SJCRH30 (cell line): ENCODE measurements at places on chromosomes 5 and 9. TPM values are rescaled to one million over a fixed set of nuclear protein-coding genes. Genes with fewer than 3 reads are reported as not detected.
A peak's percentile ranks its signal among the peaks of the same experiment; 100 is the strongest.

- DNase-seq = no peak
- H3K27me3 ChIP-seq = no peaks in the 10 kb centered on the region
- H3K4me1 ChIP-seq = no peaks in the 10 kb centered on the region
- H3K36me3 ChIP-seq = no peaks in the 10 kb centered on the region
- no peak overlapping the region for H3K4me3 ChIP-seq
Measured at GRCh38 chr5:37916525-37916924, 76.7 kb upstream of the GDNF start.

DNA sequence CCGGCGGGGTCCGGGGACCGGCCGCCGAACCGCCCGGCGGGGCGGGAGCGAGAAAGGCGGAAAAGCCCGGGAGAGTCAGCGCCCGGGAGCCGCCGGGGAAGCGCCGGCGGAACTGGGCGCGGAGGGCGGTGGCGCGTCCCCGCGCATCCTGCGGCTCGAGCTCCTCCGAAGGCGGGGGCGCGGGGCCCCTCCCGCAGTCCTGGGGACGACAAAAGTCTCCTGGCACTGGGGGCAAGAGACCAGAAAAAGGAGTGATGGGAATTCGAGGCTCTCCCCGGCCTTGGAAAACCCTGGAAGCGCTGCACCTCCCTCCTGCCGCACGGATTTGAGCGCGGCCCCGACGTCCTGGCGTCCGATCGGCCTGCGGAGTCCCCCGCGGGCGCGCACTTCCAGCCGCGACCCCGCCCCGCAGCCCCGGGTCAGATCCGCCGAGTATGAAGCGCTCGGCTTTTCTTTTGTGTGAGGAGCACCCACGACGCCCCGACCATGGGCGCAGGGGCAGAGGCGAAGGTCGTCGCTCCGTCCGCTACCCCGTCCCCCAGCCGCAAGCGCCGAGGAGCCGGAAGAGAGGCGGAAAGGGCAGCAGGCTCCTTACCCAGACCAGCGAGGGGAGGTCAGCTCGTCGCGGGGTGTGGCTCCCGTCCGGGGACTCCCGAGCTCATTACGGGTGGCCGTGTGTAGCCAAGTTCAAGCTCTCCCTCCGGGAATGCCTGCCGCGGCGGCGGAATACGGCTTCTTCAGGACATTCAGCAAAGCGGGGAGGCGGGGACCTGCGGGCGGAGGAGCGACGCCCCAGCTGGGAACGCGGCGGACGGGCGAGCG, at the start of gene EPB41L4A:
Gene EPB41L4A, minus strand, starts transcription at position 114 of the 822 bp plus-strand sequence. CDS start 238 bp downstream, outside the sequence.
- peak within 1 kb of the TSS; percentile 16 for H3K27ac ChIP-seq
- no peaks in the 10 kb centered on the region for H3K4me1 ChIP-seq
- H3K27me3 ChIP-seq = no peaks in the 10 kb centered on the region
- peak; percentile 66 for DNase-seq
- no peaks in the 10 kb centered on the region for H3K36me3 ChIP-seq

DNA sequence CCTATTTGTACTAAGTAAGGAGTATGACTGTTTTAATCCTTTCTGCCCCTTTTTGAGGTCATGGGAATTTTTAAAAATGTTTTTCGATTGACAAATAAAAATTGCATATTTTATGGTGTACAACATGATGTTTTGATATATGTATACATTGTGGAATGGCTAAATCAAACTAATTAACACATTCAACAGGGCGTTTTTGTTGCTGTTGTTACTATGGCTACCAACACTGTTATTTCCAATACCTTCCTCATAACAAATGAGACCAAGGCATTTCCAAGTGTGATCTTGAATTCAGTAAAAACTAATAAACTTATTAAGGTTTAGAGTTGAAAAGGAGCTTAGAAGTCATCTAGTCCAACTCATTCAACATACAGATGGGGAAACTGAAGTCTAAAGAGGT, 30.2 kb upstream of the SPEF2 start:
- no peaks in the 10 kb centered on the region for H3K36me3 ChIP-seq
- H3K27me3 ChIP-seq = no peaks in the 10 kb centered on the region
- no peak overlapping the region for H3K4me3 ChIP-seq
- H3K4me1 ChIP-seq = no peaks in the 10 kb centered on the region

DNA sequence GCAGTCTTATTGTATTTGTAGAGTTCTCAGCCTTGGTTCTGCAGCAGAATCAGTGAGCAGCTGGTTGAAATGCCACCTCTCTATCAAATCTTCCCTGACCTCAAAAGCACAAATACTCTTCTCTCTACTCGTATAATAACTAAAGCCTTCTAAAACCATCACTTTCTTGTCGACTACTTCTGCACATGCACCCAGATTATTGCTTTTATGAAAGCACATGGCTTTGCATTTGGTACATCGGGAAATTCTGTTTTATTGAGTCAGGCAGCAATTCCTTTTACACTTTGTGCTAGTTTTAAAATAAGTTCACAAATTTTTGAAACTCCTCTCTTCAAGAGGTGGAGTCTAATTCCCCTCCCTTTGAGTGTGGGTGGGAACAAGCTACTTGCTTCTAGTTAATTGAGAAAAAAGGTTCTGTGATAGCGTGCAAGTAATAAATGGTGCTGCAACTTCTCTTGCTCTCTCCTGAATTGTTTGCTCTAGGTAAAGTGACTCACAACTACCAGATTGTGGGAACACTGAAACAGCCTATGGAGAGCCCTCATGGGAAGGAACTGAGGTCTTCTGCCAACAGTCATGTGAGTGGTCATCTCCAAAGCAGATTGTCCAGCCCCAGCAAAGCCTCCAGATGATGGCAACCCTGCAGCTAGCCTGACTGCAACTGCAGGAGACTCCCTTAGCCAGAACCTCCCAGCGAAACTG, 66.0 kb upstream of the TAF1L start:
- no peaks in the 10 kb centered on the region for H3K36me3 ChIP-seq
- no peak for DNase-seq
- no peaks in the 10 kb centered on the region; the same call in 1 of the 2 replicates for H3K27me3 ChIP-seq
- H3K27ac ChIP-seq = no peak overlapping the region
- peaks cover 20% of the 10 kb centered on the region for H3K4me1 ChIP-seq

DNA sequence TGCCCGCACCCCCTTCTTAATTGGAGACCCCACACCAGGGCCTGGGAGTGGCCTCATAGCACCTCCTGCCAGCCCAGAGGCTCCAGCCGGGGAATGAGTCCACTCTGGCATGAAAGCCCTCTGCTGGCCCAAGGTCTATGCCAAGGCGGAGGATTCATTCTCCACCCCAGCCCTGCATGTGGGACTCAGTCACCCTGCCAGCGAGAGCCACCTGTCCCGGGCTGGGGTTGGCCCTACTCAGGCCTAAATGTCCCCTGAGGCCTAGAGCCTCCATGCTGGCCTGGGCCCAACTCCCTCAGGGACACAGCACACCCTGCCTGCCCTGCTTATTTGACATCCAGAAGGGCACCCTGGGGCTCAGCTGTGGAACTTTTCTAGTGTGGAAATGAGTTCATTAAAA, 1.0 kb upstream of the RAPGEF1 start:
- peaks cover 18% of the 10 kb centered on the region for H3K4me1 ChIP-seq
- no peaks in the 10 kb centered on the region for H3K36me3 ChIP-seq
- H3K27ac ChIP-seq = no peak overlapping the region
- H3K4me3 ChIP-seq = no peak overlapping the region
- H3K27me3 ChIP-seq = no peaks in the 10 kb centered on the region

DNA sequence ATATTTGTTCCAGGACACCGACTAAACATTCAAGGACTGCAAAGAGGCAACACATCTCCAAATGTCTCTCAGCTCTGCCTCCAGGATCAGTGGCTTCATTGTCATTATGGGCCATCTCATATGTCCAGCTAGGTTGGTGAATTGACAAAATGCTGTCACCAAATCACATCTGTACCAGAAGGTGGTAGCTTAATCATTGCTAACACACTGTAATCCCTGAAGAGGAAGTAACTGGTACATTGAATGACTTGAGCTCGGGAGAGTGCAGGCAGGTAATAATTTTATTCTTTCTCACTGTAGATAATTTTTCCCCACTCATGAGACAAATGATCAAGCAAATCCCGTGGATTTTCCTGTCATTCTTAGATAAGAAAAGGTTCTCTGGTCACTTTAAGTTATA, 169.8 kb downstream of the SEMA6A start:
- no peaks in the 10 kb centered on the region for H3K27me3 ChIP-seq
- DNase-seq = no peak
- peak overlapping the region; percentile 27; the same call in 1 of the 2 replicates for H3K27ac ChIP-seq
- no peak overlapping the region for H3K4me3 ChIP-seq
- H3K36me3 ChIP-seq = no peaks in the 10 kb centered on the region

DNA sequence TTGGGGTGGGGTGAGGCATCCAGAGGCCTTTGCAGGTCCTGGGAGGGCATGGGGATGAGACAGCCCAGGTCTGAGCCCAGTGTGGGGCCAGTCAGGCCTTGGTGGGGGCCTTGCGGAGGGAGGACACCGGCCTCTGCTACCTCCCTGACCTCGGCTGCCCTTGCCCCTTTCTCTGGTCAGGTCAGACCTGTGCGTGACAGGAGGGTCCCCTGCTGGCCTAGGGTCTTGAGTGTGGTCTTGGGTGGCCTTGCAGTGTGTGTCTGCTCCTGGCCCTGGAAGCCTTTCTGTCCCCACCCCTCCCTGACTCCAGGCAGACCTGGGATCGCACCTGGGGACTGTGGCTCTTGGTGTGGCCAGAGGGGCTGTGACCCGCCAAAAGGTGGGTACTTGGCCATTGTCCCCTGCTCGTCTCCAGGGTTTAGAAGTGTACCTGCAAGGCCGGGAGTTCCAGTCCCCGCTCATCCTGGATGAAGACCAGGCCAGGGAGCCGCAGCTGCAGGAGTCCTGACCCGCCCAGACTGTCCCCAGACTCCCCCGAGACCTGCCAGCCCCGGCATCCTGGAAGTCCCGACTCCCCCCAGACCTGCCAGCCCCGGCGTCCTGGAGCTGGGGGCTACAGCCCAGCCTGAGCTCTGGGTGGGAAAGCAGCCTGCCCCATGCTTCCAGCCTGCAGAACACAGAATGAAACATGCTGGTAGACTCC, 4.4 kb upstream of the MAN1B1 start:
- H3K27ac ChIP-seq = no peak overlapping the region
- H3K36me3 ChIP-seq = peaks cover 8% of the 10 kb centered on the region
- no peaks in the 10 kb centered on the region for H3K27me3 ChIP-seq
- DNase-seq = no peak
- H3K4me3 ChIP-seq = no peak overlapping the region

DNA sequence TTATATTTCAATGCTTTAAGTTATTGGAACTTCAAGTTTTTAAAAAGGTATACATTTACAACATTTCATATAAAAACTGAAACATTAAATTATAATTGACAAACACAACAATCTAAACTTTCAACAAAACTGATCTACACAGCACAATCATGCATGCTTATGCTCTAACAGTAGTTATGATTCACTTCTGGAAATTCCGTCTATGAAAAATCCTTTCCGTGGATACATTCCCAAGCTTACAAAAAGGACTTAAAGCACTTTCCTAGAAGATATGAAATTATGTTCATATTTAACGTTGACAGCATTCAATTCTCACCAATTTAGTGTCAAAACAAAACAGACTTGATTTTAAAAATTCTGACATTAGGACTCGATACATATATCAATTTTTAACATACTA, 3.7 kb downstream of the HNRNPH1 start:
- H3K4me3 ChIP-seq = peak overlapping the region; percentile 88
- H3K4me1 ChIP-seq = peaks cover 2% of the 10 kb centered on the region; the same call in 1 of the 2 replicates
- H3K36me3 ChIP-seq = peaks cover 84% of the 10 kb centered on the region
- no peak overlapping the region for H3K27ac ChIP-seq
- H3K27me3 ChIP-seq = no peaks in the 10 kb centered on the region

DNA sequence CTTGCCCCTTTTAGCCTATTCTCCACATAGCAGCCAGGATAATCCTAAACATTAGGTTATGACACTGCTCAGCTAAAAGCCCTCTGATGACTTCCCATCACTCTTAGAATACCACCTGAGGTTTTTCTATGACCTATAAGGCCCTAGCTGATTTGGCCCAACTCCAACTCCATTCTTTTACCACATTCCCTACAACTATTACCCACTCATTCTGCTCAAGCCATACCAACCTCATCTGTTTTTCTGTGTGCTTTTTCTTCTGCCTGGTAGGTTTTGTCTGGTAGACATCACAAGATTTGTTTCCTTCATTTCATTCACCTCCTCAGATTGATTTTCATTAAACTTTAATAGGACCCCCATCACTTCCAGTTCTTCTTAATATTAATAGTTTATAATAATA, 12.5 kb upstream of the FCHO2 start:
- no peak overlapping the region for H3K27ac ChIP-seq
- peaks cover 3% of the 10 kb centered on the region; the same call in 1 of the 2 replicates for H3K27me3 ChIP-seq
- H3K36me3 ChIP-seq = no peaks in the 10 kb centered on the region
- H3K4me3 ChIP-seq = no peak overlapping the region
- no peak for DNase-seq

DNA sequence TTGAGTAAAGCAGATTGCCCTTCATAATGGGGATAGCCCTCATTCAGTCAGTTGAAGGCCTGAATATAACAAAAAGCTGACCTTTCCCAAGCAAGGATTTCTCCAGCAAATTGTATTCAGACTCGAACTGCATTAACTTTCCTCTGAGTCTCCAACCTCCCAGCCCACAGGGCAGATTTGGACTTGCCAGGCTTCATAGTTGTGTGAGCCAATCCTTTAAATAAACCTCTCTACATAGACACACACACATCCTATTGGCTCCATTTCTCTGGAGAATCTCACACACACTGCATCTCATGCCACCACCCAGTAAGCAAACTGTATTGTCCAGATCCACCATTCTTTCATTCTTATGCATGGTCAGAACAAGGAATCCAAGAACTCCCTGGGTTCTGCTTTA, 225.1 kb downstream of the MPDZ start:
- H3K36me3 ChIP-seq = no peaks in the 10 kb centered on the region
- no peak overlapping the region for H3K4me3 ChIP-seq
- H3K27ac ChIP-seq = no peak overlapping the region
- no peaks in the 10 kb centered on the region; the same call in 1 of the 2 replicates for H3K4me1 ChIP-seq
- no peak for DNase-seq

DNA sequence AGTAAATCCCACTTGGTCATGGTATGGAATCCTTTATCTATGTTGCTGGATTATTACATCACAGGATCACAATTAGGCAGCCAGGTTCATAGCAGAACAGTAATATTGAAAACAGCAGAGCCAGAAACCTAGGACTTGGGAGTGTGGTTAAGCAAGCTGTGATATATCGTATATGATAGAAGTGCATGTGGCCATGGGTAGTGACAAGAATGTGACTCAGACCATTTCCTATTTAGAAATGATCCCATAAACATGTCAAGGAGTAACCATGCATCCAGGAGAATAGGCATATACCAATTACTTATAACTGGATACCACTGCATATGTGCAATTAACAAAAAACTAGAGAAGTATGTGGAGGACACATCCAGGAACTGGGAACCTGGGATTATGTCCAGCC, 31.2 kb downstream of the AMBP start:
- H3K4me1 ChIP-seq = no peaks in the 10 kb centered on the region
- no peak overlapping the region for H3K4me3 ChIP-seq
- peaks cover 28% of the 10 kb centered on the region for H3K36me3 ChIP-seq
- no peak for DNase-seq

- no peak overlapping the region for H3K4me3 ChIP-seq
- H3K27me3 ChIP-seq = no peaks in the 10 kb centered on the region
- H3K4me1 ChIP-seq = peaks cover 59% of the 10 kb centered on the region
Measured at GRCh38 chr5:42858031-42858643, 46.4 kb upstream of the SELENOP start.

SLC27A6 gene
- total RNA-seq = 0.04 TPM in 1 of 2 replicates, not detected in the other

SAXO1 gene
- total RNA-seq = not detected in 2 replicates

PCDHB10 gene
- 9.7 and 9.8 TPM in 2 replicates for total RNA-seq

PCDHGA1 gene
- total RNA-seq = 3.5 and 3.6 TPM in 2 replicates

LAMC3 gene
- total RNA-seq = not detected in 2 replicates

OBP2B gene
- not detected in 2 replicates for total RNA-seq

IL33 gene
- total RNA-seq = 0.05 and 0.10 TPM in 2 replicates

FAXDC2 gene
- 2.6 and 4.2 TPM in 2 replicates for total RNA-seq

SHISAL2B gene
- not detected in 2 replicates for total RNA-seq

SERF1A gene
- 17.7 and 31.4 TPM in 2 replicates for total RNA-seq

MAT2B gene
- 40.6 and 42.2 TPM in 2 replicates for total RNA-seq

ZNF454 gene
- not detected in 2 replicates for total RNA-seq

ERMP1 gene
- 8.8 and 10.4 TPM in 2 replicates for total RNA-seq

ACER2 gene
- total RNA-seq = 0.43 and 0.58 TPM in 2 replicates
